ENCODE measurements at places on chromosomes 6 and 20. TPM values are rescaled to one million over a fixed set of nuclear protein-coding genes. Genes with fewer than 3 reads are reported as not detected.

DNA sequence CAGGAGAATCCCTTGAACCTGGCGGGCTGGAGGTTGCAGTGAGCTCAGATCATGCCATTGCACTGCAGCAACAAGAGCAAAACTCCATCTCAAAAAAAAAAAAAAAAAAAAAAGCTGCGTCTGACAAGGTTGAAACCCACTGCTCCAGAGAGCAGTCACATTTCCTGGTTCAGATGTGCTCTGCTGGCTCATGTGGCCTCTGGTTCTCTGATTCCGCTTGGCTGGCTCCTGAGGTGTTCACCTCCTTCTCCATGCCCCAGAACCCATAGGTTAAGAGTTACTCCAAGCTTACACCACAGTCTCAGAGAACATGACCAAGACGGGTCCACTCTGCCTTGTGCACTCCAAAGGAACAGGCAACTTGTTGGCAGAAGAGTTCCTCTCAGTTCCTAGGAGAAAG is 8.8 kb upstream of the CNR1 start:
- no peaks in the 10 kb centered on the region for H3K4me1 ChIP-seq
- no peak for DNase-seq
- H3K36me3 ChIP-seq = no peaks in the 10 kb centered on the region

DNA sequence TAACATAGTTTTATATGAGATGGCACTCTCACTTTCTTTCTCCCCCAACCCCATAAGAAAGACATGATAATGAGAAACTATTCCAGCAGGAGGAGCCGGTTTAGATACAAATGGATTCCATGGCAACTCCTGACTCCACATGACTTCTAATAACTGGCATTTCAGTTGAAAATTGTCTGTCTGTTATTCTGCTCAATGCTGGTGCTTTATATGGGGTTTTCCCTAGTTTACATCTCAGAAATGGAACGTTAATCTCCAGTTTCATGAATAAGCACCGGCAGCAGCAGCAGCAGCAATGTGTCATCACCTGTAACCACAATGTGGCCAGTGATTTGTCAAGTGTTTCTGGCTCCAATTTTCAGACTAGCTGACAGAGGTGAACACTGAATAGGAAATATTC is 8.0 kb upstream of the SIM1 start:
- no peak overlapping the region for H3K4me3 ChIP-seq
- H3K27ac ChIP-seq = no peak overlapping the region
- no peaks in the 10 kb centered on the region for H3K27me3 ChIP-seq
- no peaks in the 10 kb centered on the region for H3K4me1 ChIP-seq

DNA sequence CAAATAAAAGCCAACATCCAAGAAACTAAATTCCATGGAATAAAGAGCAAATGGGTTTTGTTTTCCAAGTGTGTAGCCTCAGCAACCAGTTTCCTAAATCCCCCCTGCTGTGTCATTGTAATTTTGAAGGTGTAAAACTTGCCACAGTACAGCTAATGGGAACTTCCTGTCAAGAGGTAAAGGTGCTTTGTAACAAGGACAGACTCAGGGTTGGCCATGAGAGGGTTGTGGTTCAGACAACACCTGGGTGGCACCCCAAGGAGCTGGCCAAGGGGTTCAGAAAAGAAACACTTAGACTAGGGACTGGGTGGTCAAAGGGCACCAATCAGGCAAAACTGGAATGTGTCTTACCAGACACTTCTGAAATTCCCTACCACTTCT is 52.4 kb upstream of the LYRM2 start:
- H3K27ac ChIP-seq = no peak overlapping the region
- H3K36me3 ChIP-seq = no peaks in the 10 kb centered on the region
- no peaks in the 10 kb centered on the region for H3K4me1 ChIP-seq
- DNase-seq = no peak
- H3K27me3 ChIP-seq = no peaks in the 10 kb centered on the region
- no peak overlapping the region for H3K4me3 ChIP-seq

GRCh38 chr6:132023490-132023889 is 72.3 kb upstream of the CCN2 start:
- H3K4me1 ChIP-seq = peaks cover 3% of the 10 kb centered on the region
- no peak overlapping the region for H3K27ac ChIP-seq
- no peak overlapping the region for H3K4me3 ChIP-seq
- no peak for DNase-seq

DNA sequence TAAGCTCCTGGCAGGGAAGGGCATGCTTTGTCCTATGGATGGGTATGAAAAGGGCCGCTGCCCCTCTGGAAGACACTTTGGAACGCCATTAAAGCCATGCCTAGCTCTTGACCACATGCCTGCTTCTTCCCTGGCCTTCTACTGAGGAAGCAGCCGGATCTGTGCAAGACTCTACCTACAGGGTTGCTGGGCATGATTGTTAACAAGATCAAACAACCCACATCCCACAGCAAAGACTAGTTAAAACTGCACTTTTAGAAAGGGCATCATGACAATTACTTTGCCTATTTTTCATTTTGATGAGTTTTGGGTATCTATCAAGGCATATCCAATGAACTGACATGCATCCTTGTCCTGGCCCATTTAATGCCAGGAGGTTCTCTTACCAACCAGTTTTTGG is 25.5 kb downstream of the NSFL1C start:
- H3K4me3 ChIP-seq = no peak overlapping the region
- no peak for DNase-seq
- no peaks in the 10 kb centered on the region for H3K27me3 ChIP-seq

DNA sequence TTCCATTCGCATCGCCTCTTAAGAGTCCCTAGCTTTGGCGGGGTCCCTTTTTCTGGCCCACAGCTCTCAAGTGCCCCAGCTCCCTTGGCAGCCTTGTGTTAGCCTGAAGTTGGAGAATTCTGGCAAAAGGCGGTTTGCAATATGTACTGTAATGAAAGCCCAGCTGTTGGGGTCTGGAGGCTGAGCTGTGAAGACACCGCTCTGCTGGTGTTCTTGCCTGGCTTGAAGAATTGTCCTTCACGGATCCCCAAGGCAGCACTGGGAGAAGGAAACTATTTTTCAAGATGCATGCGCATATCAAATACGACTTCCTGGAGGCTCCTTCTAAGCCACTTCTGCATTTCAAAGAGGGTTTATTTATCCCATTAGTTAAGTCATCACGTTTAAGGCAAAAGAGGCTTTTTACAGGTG is 21.4 kb upstream of the CITED2 start:
- no peak overlapping the region for H3K27ac ChIP-seq
- no peak overlapping the region for H3K4me3 ChIP-seq
- H3K27me3 ChIP-seq = no peaks in the 10 kb centered on the region

GRCh38 chr6:160137989-160138835 is 16.6 kb downstream of the SLC22A1 start:
- no peak overlapping the region for H3K27ac ChIP-seq
- DNase-seq = peak; percentile 68
- H3K36me3 ChIP-seq = no peaks in the 10 kb centered on the region
- H3K27me3 ChIP-seq = no peaks in the 10 kb centered on the region
- peaks cover 6% of the 10 kb centered on the region for H3K4me1 ChIP-seq
- no peak overlapping the region for H3K4me3 ChIP-seq

GRCh38 chr6:65116326-65116725 is 590.7 kb downstream of the EYS start:
- H3K27me3 ChIP-seq = no peaks in the 10 kb centered on the region
- H3K4me3 ChIP-seq = no peak overlapping the region
- no peak overlapping the region for H3K27ac ChIP-seq
- H3K4me1 ChIP-seq = no peaks in the 10 kb centered on the region

DNA sequence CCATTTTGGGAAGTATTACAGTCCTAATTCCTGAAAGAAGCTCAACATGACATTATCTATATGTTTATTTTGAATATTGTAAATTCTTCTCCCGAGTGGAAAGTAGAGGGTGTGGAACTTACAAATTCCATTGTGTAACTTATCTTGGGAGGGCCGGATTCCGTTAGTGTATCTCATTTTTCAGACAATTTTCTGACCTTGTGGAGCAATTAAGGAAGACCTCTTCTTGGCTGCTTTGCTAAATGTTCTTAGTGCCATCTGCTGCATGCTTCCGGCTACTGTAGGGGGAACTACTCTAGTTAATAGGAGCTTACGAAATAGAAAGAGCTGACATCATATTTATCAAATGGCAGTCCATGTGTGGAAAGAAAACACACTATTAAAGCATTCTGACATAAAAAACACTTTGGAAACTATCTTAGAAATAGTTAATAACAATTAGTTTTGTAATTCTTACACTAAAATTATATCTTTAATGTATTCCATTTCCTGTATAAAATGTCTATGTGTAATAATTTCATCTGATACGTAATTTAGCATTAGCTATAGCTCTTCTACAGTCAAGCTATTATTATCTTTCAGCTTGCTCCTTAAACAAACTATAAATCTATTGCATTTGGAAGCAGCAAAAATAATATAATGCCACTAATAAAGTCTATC is 41.5 kb upstream of the KCNQ5 start:
- H3K36me3 ChIP-seq = no peaks in the 10 kb centered on the region
- no peak for DNase-seq
- H3K4me3 ChIP-seq = no peak overlapping the region
- no peaks in the 10 kb centered on the region for H3K27me3 ChIP-seq
- H3K27ac ChIP-seq = no peak overlapping the region

GRCh38 chr20:49979030-49979832 is 3.5 kb upstream of the SNAI1 start:
- no peaks in the 10 kb centered on the region for H3K36me3 ChIP-seq
- no peaks in the 10 kb centered on the region for H3K27me3 ChIP-seq
- DNase-seq = peak; percentile 56
- peak overlapping the region; percentile 9 for H3K4me3 ChIP-seq

GRCh38 chr6:53311586-53311935 is 37.2 kb downstream of the ELOVL5 start:
- no peak for DNase-seq
- no peaks in the 10 kb centered on the region for H3K27me3 ChIP-seq
- H3K36me3 ChIP-seq = no peaks in the 10 kb centered on the region
- H3K27ac ChIP-seq = no peak overlapping the region
- peaks cover 4% of the 10 kb centered on the region for H3K4me1 ChIP-seq

GRCh38 chr6:162772466-162772865 is 44.7 kb downstream of the PACRG start:
- H3K4me3 ChIP-seq = no peak overlapping the region
- no peaks in the 10 kb centered on the region for H3K36me3 ChIP-seq
- no peaks in the 10 kb centered on the region for H3K4me1 ChIP-seq

DNA sequence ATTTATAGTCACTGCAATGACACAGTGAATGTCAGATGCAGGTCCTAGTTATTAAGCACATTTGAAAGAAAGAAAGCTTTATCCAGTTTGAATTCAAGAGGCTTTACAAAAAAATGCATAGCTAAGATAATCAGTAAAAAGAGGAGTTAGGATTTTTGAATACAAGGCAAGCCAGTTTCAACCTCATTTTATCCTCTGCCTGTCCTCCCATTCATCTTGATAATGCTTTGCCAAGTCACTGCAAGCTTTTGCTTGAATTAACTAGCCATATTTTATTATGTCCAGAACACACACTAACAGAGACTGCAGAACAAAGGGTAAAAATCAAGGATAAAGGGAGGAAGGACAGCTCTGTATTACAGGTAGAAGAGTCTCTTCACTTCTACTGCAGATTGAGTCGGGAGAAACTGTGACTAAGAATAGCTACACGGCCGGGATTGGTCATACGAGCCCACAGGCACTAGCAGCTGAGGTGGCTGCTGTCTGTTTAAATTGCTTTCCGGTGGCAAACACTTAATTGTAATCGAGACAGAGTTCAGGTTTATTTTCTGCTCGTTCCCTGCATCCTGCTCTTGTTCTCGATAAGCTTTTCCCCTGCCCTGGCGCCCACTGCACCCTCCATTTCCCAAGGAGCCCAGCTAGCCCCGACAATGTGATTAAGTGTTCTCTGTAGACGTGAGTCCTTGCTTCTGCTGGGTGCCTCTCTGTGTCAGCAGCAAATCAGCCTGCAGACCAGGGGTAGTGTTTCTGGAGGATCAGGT is 30.5 kb upstream of the AKAP12 start:
- H3K36me3 ChIP-seq = no peaks in the 10 kb centered on the region
- peaks cover 4% of the 10 kb centered on the region for H3K4me1 ChIP-seq
- no peak overlapping the region for H3K27ac ChIP-seq
- DNase-seq = no peak
- H3K4me3 ChIP-seq = no peak overlapping the region

DNA sequence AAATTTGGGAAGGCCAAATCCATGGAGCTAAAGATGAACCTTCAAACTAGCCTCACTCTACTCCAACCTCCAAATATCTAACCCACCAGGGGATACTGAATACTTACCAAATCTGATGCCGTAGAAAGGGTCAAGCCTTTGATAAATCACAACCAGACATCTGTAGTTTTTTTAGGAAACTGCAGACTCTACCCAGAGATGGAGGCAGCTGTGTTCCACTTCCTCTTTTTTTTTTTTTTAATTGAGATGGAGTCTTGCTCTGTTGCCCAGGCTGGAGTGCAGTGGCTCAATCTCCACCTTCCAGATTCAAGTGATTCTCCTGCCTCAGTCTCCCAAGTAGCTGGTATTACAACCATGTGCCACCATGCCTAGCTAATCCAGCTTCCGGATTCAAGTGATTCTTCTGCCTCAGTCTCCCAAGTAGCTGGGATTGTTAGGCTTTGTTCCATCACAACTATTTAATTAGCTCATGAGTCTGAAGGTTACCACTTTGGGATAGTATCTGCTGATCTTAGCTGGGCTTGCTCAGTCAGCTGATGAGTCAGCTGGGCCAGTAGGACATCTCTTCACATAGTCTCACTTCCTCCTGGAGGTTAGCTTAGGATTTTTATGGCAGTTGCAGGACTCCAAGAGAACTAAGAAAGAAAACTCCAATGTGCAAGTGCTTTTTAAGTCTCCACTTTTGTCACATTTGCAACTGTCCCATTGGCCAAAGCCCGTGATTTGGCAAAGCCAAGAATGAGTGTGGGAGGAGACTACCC is 13.3 kb downstream of the FRK start:
- peaks cover 2% of the 10 kb centered on the region for H3K4me1 ChIP-seq
- no peak for DNase-seq
- no peak overlapping the region for H3K4me3 ChIP-seq
- H3K27me3 ChIP-seq = no peaks in the 10 kb centered on the region
- no peaks in the 10 kb centered on the region for H3K36me3 ChIP-seq

The C6orf58 gene
- total RNA-seq = not detected

The NKX2-2 gene
- total RNA-seq = not detected

The TCF15 gene
- 0.61 TPM for total RNA-seq

The B3GALT4 gene
- 6.9 TPM for total RNA-seq

The RSPH4A gene
- total RNA-seq = 17.9 TPM

The B3GAT2 gene
- not detected for total RNA-seq

The WDR46 gene
- 29.1 TPM for total RNA-seq

The ARFGEF3 gene
- 0.77 TPM for total RNA-seq
